Activated CD8-positive, alpha-beta T cell treated with anti-CD3 and anti-CD28 coated beads for 36 hours (primary cell): ENCODE measurements at places on chromosomes 12 and 14.

DNA sequence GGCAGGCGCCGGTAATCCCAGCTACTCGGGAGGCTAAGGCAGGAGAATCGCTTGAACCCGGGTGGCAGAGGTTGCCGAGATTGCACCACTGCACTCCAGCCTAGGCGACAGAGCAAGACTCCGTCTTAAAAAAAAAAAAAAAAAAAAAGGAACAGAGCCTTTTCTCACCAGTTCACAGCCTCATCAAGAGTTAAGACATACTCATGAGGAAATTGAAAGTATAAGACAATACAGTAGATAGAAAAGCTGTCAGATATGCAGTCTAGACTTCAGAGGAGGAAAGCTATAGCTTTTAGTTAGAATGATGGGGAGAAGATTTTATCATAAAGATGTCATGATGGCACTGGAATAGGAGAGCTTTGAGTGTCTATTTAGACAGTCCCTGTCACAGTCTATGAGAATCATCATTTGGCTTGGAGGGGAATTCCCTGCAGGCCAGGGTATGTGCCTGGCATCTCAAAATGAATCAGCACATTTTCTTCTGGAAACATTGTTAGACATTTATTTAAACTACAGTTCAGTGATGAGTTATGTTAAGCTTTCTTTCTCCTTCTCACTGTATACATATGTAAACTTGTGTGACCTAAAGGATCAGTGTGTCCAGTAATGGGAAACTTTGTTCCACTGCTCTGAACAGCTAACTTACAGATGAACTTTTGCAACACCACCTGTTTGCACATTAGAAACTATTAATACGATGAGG, 2.9 kb upstream of the RAB35 start:
- peak overlapping the region; percentile 85 for H3K27ac ChIP-seq
- H3K36me3 ChIP-seq, result peaks cover 25% of the 10 kb centered on the region
- peak overlapping the region; percentile 42 for H3K4me3 ChIP-seq
- peaks cover 67% of the 10 kb centered on the region for H3K4me1 ChIP-seq
- no peaks in the 10 kb centered on the region for H3K27me3 ChIP-seq

DNA sequence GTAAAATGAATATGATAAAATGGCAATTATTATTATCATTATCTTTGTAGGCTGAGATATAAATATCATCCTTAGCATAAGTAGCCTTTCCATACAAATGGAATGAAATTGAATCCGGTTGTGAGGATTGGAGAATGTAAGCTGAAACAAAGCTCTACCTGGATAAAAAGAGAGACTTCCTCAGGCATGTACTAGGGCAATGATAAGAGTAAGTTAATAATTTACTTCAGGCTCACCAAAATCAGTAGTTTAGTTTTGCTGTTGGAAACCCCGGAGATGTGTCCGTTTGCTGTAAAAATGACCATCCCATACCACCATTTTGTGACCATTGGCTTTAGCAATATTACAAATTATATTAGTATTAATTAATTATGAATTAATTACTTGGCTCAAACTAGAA, 96.3 kb downstream of the C12orf75 start:
- H3K36me3 ChIP-seq, result no peaks in the 10 kb centered on the region
- H3K27ac ChIP-seq, result no peak overlapping the region
- H3K27me3 ChIP-seq, result peaks cover 15% of the 10 kb centered on the region
- DNase-seq, result no peak

GRCh38 chr12:132724506-132725241, 14.0 kb downstream of the PGAM5 start:
- DNase-seq, result no peak
- H3K4me1 ChIP-seq, result no peaks in the 10 kb centered on the region
- H3K4me3 ChIP-seq, result no peak overlapping the region
- no peaks in the 10 kb centered on the region for H3K27me3 ChIP-seq

- peaks cover 72% of the 10 kb centered on the region for H3K27me3 ChIP-seq
- peaks cover 13% of the 10 kb centered on the region for H3K36me3 ChIP-seq
- peaks cover 16% of the 10 kb centered on the region for H3K4me1 ChIP-seq
- DNase-seq, result peak; percentile 61
- peak overlapping the region; percentile 53 for H3K4me3 ChIP-seq
These were observed 645 bp downstream of the FOXA1 start for GRCh38 chr14:37594238-37594970.

- peaks cover 26% of the 10 kb centered on the region for H3K36me3 ChIP-seq
These were observed 2.1 kb upstream of the CDKN1B start for GRCh38 chr12:12715128-12715458.

GRCh38 chr12:14892726-14893505, 7.3 kb upstream of the MGP start:
- H3K36me3 ChIP-seq, result no peaks in the 10 kb centered on the region
- H3K27me3 ChIP-seq, result no peaks in the 10 kb centered on the region
- no peak for DNase-seq
- H3K27ac ChIP-seq, result no peak overlapping the region
- no peaks in the 10 kb centered on the region for H3K4me1 ChIP-seq
